ENCODE measurements at places on chromosomes 1 and 21. TPM values are rescaled to one million over a fixed set of nuclear protein-coding genes. Genes with fewer than 3 reads are reported as not detected.

SLC30A10 gene
- 16.5 TPM for total RNA-seq

IGSF3 gene
- 115 TPM for total RNA-seq

LCE1D gene
- total RNA-seq: not detected

NKAIN1 gene
- total RNA-seq: 33.4 TPM

PPFIA4 gene
- total RNA-seq: 11.1 TPM

SHISA4 gene
- 16.1 TPM for total RNA-seq

DENND2C gene
- total RNA-seq: 1.6 TPM

HCRTR1 gene
- 1.1 TPM for total RNA-seq

SPTA1 gene
- total RNA-seq: 0.94 TPM

CD1C gene
- total RNA-seq: not detected

MECR gene
- 15.8 TPM for total RNA-seq

FCRL4 gene
- not detected for total RNA-seq

PKP1 gene
- 0.16 TPM for total RNA-seq
